ENCODE measurements at places on chromosomes 13 and 19.

DNA sequence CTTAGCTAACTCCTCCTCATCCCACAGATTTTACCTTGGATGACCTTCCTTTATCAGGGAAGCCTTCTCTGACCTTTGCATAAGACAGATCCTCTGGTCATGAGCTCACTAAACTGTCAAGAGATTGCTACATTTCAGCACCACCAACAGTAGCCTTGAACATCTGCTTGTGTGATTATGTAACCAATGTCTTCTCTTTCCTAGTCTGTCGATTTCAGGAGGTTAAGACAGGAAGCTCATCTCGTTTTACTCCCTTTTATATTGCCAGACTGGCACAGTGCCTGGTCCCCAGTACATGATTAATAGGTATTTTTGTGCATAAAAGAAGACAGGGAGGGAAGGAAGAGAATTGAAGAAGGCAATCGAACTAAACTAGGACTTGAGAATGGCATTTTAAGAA is 1697.7 kb downstream of the EFNB2 start:
- DNase-seq = no peak

DNA sequence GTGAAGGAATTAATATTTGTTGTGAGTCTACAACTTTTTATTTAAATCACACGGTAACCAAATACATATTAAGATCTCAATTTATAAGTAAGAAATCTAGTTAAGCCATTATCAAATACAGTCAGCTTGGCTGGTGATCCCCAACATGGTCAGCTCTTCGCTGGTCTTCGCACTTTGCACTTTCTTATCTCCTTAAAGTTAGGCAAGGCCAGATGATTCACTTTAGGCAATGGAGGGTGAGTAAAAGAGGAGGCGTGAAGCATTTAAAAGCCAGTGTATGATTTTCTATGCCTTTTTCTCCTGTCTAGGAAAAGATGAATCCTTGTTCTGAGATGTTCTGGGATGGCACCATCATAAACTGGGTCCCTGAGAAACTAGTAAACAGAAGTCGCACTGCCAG is 793.7 kb upstream of the ARGLU1 start:
- DNase-seq = no peak

- no peak for DNase-seq
Observed at GRCh38 chr13:101209206-101209893, 207.0 kb downstream of the NALCN start.

DNA sequence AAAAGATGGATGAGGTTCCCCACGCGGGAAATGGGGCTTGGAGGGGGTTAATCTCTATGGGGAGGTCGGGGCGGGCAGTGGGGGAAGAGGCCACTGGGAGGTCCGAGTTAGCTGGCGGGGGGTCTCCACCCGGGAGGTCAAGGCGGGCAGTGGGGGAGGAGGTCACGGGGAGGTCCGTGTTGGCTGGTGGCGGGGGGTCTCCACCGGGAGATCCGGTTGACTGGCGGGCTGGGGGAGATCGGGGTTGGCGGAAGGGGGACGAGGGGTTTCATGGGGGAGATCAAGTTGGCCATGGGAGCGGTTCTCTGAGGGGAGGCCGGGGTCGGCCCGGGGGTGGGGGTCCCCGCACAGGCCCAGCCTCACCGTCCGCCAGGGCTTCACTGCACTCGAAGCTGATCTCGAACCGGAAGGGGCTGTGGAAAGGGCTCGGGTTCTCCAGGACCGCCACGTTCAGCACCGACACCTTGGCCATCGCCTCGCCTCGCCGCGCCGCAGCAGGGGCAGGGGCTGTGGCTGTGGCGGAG is 342 bp downstream of the ASF1B start:
- DNase-seq = no peak

DNA sequence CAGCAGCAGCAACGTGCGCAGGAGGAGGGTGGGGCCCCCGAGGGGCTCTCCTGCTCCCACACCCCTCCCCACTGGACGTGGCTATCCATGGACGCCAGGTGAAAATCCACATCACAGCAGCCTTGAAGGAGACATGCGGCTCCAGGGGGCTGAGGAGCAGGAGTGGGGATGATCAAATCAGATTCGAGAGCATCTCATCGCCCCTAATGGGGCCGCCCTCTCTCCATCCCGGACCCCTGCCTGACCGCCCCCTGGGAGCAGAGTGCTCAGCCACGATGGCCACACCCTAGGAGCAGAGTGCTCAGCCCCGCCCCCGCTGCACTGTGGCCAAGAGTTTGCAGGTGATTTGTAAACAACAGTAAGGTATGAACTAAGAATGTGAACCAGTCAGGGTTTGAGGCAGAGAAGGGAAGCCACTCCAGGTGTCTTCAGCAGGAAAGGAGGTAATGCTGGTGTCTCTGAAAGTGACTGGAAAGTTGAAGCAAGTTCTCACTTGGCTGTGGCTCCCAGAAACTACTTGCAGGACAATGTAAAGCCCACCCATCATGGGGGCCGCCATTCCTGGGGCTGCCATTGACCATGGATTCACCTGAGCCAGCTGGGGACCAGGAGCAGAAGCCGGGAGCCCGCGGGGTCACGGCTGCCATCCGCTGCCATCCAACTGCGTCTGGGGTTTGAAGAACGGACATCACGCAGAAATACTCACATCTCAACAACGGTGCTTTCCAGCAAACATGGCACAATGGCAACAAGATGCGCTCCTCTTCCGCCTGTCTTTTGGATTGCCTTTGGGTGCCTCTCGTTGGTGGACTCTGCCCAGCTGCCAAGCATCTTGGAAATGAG is 71.8 kb downstream of the SPACA7 start:
- DNase-seq = no peak

GRCh38 chr13:84405286-84405685 is 523.0 kb upstream of the SLITRK1 start:
- no peak for DNase-seq

DNA sequence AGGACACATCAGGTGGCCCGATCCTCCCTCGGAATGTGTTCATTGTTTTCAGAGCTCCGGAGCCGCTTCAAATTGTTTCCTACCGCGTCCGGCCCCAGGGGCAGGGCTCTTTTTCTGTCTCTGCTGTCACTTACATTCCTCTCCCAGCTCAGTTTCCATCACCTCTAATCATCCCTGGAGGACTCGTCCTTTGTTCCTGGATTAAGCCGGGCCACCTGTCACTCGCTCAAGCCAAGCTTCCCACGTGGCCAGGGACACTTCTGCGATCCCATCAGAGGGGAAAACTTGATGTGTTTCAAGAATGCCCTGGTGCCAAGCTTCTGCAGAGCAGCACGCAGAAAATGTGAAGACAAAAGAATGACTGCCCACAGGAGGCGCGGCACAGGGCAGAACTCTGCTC is 13.5 kb downstream of the IL17D start:
- DNase-seq = no peak

DNA sequence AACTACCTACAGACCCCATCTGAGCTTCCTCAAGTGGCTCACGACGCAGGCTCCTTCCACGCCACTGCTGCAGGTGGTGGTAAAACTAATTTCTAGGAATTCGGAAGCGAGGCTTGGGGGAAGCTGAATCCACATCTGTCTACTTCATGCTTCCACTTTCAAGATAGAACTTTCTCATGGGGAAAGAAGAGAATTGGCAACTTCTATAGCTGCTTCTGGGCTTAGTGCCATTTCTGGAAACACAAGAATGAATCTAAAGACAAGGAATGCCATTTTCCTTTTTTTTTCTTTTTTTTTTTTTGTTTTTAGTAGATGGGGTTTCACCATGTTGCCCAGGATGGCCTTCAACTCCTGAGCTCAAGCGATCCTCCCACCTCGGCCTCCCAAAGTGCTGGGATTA is 2.8 kb upstream of the NLRP12 start:
- DNase-seq = no peak

DNA sequence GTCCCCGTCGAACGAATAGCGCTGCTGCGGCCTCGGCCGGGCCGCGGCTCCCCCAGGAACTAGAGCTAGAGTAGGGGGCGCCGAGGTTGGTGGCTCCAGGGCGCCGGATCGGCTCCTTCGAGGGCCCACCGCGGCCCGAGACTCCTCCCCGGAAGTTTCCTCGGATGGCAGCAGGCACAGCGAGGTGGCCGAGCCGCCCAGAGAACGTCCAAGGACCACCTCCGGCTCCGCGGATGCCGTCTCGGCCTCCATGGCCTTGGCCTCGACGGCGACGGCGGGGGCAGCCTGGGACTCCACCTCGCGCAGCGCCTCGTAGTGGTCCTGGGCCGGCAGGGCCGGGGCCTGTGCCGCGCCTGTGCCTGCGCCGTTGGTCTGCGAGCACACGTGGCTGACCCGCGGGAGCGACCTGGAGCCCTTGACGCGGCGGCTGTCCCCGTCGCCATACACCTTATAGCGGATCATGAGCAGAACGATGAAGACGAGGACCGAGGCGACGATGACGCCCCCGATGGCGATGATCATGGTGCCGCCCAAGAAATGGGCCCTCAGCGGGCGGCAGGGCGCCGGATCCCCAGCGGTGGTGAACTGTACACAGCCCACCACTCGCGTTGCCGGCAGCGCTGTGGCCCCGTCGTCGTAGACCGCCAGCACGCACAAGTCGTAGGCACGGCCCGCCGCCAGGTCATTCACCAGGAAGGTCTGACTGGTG is 11.8 kb downstream of the IFNL1 start:
- DNase-seq = no peak

DNA sequence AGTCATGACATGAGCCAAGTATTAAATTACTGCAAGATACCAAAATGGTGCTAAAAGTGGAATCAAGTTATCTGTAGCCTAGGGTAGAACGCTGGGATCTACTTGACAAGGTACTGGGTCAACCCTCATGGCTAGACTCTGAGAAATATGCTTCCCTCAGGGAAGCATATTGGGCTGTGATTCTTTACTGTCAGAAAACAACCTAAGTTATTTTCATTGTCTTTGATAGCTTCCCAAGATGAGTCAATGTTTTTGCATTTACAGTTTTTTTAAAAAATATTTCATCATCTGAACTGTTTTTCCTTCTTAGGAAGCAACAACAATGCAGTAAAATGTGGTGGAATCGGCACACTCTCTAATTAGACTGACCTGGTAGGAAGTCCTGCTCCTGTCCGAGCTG is 218.0 kb downstream of the RGCC start:
- no peak for DNase-seq
